ENCODE measurements at places on chromosomes 2 and 18.

- DNase-seq = no peak
Measured at GRCh38 chr18:31950583-31950982, 7.7 kb upstream of the TRAPPC8 start.

GRCh38 chr2:68906716-68907115 is 35.5 kb upstream of the BMP10 start:
- DNase-seq = no peak

GRCh38 chr2:138708682-138709241 is 71.4 kb downstream of the NXPH2 start:
- DNase-seq = no peak

DNA sequence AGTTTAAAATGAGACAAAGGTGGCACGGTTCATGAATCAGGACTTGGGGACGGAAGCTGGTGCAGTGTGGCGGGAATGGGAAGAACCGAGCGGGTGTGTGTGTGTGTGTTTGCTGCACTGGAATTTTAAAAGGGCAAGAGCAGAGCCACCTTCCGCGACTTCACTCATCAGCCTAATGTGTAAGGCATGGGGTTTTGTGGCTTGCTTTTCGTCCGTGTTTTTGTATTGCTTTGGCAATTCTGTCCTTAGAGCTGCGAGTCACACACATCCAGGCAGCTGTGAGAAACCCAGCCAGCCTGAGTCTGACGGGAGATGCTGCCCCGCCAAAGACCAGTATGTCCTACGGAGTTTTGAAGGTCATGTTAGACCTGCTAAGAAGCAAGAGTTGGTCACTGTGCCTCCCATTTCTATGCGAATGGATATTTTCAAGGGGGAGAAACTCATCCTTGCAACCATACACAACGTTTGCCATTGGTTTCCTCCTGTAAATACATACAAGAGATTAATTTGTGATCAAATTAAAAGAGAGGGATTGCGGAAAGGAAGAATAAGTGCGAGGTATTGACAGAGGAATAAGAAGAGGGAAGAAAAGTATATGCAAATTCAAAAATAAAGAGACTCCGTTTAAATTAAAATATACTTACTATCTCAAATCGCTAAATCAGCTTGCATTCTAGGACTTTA is 665 bp upstream of the CACNB4 start:
- DNase-seq = no peak

DNA sequence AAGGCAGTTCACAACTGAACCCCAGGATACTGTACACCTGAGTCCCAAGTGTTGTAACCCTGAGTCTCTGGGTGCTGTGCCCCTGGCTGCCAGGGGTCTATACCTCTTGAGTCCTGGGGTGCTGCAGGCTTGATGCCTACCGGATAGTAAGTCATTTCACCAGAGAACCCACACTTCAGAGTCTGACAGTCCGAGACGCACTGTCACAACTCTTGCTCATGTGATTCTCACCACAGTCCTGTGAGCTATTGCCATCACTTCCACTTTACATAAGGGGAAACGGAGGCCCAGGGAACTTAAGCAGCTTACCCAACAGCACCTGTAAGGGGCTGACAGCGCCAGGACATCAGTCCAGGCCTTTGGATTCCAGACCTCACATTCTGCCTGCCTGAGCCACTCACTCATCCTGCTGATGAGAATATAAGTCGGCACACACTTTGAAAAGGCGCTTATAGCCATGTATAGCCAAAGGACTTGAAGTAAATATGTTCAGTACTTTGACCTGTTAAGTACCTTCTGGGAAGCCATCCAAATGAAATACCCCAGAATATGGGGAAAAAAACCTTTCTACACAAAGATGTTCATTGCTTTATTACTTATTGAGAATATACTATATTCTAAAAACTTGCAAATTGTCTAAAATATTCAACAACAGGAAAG is 180.7 kb upstream of the ID2 start:
- DNase-seq = no peak
